ENCODE measurements at places on chromosomes 1 and 21.

DNA sequence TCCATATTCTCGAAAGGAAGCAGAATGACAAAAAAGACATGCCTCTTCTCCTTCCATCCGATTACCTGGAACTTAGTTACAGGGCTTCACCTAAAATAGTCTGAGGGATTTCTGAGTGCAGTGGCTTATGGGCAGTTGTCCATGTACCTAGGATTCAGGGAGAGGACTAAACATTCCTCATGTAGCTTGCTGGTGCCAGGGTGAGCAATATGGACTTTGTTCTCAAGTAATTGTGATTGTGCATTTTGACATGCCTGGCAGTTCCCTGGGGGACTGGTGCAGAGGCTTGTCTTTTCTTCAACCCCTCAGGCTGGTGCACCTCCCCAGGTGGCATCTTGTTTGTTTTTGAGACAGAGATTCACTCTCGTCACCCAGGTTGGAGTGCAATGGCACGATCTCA lies 6.1 kb upstream of the PSEN2 start:
- DNase-seq, result no peak

DNA sequence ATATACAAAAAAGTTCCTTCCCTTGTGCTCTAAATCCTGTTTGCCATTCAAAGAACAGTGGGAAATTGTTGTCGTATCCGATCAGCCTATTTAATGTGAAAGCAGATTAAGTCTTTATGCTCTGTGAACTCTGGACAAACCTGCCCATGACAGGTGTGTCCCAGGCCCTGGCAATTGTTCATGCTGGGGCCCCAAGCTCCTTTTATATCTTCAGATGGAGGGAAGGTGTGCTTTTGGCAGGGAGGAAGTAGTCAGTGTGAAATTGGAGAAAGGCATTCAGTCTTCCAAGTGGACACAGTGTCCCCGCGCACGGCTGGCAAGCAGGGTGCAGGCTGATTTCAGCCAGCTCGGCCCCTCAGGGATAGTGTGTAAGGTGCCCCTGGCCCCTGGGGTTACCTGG lies 135.1 kb upstream of the F3 start:
- no peak for DNase-seq

GRCh38 chr1:19405761-19406487 lies 79.4 kb downstream of the CAPZB start:
- no peak for DNase-seq

GRCh38 chr1:235887676-235888075 lies 21.0 kb upstream of the LYST start:
- no peak for DNase-seq

- no peak for DNase-seq
Measured at GRCh38 chr1:5551274-5551975, 440.8 kb downstream of the NPHP4 start.

DNA sequence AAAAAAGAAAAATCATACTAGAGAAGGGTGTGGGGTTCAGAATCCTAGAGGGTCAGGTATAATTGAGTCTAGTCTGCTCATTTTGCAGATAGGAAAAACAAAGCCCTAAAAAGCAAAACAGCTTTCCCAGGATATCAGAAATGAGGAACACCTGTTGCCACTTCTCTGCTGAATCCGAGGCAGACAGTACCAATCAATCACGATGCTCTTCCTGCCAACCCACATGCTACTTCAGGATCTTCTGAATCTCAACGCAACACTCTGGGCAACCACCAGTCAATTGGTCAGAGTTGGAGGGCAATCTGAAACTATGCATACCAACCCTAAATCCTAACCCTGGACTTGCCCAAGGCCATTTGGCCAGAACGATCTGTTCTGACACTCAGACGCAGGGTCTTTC lies 128.3 kb downstream of the EPHB2 start:
- DNase-seq, result no peak

GRCh38 chr1:18332576-18332975 lies 148.2 kb upstream of the KLHDC7A start:
- no peak for DNase-seq

DNA sequence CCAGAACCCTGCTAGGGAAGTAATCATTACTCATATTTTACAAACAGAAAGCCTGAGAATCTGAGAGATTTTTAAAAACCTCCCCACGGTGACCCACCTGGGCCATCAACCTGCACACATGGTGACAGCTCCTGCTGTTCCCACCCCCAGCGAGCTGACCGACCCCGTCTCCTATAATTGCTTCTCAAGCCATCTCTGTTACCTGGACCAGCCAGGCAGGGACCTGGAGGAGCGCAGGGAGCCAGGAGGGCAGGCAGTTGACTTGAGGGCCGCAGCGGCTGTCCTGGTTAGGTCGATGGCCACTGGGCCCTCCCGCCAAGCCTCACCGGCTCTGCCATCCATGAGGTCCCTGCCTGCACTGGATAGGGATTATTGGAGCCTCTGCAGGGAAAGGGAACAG lies 7.7 kb downstream of the TFF2 start:
- no peak for DNase-seq

DNA sequence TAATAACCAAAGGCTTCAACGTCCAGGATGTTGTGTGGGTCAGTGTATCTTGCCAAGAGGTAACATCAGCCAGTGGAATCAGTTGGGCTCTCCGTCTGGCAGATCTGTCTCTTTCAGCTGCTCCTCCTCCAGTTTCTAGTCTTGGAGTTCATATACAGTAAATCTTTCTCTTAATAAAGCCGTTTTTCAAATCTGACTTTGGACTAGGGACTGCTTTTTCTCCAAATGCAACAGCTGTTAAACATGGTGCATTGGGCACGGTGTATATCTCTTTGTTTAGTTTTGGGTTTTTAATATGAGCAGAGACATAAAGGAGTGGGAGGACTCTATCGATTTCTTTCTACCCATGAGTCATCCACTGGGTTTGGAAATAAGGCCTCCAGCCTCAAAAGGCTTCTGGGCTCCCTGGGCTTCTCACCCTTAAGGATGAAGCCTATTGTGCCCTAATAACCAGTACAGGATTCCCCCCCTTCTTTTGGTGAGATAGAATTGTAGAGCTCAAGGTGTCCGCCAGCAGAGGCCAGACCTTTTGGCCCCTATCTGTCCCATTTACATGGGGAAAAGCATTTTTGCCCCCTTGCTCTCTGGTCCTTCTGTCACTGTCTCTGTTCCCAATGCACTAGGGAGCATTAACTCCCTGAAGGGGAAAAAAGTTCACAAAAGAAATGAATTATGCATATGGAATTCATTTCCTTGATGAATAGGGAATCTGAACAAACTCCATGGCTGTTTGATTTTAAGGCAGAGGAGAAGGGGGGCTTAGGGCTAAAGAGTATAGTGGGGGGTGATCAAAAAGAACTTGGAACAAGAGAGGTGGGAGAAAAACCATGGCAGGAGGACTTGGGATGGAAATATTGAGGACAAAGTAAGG lies 86.0 kb downstream of the PBX1 start:
- DNase-seq, result no peak

DNA sequence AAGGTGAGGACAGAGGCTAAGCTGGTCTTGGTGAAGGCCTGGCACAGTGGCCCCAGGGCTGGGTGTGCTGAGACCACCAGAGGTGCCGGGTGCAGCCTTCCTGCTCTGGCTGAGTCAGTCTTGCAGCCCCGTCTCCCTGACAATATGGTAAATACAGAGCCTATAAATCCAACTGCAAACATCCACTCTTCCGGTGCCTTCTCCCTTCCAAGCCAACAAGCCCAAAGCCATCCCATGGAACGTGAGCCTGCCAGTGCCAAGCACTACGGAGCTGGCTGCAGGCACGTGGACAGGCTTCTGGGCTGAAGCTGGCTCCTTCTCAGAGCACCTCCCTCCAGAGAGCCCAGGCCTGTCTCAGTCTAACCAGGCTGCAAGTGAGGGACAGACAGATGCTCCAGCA lies 70.0 kb downstream of the TRABD2B start:
- DNase-seq, result no peak

GRCh38 chr1:68103884-68104554 lies 53.6 kb upstream of the DIRAS3 start:
- no peak for DNase-seq

GRCh38 chr1:6262555-6263420 lies 1.9 kb upstream of the GPR153 start:
- DNase-seq, result no peak

GRCh38 chr21:44365251-44365966 lies 12.0 kb downstream of the TRPM2 start:
- no peak for DNase-seq

GRCh38 chr21:45372732-45373355 lies 32.1 kb upstream of the COL18A1 start:
- DNase-seq, result no peak

- DNase-seq, result no peak
Measured at GRCh38 chr1:154626456-154627256, 18.7 kb upstream of the ADAR start.

GRCh38 chr1:221670081-221670480 lies 71.8 kb downstream of the DUSP10 start:
- no peak for DNase-seq

DNA sequence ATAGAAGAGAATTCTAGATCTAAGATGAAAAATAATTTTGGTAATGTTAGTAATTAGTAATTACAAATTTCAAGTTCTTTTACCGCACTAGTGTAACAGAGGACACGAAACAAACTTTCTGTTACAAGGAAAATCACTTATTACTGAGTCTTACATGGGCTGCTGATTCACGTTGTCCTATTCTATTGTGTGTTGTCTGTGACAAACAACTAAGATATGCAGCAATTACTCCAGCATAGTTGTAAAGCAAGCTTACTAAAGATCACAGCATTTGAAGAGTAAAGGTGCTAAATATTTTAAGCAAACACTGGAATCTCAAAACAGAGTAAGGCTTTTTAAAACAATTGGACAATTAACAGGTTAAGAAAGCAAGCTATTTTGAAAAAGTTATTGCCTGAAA lies 502.3 kb downstream of the KCNT2 start:
- DNase-seq, result no peak

DNA sequence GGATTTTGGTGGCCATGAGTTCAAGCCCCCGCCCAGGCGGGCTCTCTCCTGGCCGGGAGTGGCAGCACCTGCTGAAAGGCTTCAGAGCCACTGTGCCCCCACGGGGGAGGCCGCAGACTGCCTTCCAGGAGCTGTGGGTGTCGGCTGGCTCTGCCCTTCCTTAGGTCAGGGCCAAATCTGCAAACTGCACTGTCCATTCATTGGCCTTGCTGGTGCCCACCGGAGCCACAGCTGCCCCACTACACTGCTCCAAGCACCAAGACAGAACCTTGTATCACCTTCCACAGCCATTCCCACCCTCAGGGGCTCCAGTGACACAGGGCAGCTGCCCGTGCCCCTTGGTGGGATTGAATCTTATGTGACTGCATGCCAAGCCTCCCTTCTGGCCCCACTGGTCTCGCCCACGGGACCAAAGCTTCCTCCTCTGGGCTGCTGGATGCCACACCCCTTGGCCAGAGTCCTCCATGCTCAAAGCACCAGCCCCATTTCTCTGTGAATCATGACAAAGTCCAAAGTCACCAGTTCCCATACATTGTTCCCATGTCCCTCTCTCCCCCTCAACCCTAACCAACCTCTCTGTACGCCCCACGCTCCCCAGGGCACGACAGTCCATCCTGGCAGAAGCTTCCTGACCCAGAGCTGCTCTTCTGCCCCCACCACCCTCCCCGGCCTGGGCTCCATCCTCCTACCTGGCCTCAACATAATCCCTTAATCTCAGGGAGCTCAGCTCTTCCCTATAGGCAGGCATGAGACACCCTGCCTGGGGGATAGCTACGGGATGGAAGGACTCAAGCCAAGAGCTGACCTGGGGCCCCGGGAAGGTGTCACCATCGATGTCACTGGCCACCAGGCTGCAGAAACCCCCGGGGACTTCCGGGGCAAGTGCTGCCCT lies 20.9 kb upstream of the GPR153 start:
- DNase-seq, result no peak

- no peak for DNase-seq
Measured at GRCh38 chr1:155882235-155882634, 22.9 kb downstream of the SYT11 start.

DNA sequence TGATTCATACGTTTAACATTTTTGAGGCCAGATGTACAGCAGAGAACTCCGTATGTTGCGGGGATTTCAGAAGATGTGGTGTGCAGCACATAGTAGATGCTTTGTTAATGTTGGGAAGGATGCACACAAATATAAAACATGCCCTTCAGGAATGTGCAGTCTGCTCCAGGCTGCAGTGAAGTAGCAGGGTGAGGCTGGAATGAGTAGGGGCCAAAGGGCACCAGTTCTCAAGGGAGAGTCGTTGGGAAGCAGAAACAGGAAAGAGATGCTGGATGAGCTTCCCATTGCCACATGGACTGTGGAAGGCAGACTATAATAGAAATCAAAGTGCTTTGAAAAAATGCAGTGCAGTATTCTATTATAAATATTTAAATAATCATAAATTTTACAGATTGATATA lies 126.9 kb downstream of the NOS1AP start:
- DNase-seq, result no peak

DNA sequence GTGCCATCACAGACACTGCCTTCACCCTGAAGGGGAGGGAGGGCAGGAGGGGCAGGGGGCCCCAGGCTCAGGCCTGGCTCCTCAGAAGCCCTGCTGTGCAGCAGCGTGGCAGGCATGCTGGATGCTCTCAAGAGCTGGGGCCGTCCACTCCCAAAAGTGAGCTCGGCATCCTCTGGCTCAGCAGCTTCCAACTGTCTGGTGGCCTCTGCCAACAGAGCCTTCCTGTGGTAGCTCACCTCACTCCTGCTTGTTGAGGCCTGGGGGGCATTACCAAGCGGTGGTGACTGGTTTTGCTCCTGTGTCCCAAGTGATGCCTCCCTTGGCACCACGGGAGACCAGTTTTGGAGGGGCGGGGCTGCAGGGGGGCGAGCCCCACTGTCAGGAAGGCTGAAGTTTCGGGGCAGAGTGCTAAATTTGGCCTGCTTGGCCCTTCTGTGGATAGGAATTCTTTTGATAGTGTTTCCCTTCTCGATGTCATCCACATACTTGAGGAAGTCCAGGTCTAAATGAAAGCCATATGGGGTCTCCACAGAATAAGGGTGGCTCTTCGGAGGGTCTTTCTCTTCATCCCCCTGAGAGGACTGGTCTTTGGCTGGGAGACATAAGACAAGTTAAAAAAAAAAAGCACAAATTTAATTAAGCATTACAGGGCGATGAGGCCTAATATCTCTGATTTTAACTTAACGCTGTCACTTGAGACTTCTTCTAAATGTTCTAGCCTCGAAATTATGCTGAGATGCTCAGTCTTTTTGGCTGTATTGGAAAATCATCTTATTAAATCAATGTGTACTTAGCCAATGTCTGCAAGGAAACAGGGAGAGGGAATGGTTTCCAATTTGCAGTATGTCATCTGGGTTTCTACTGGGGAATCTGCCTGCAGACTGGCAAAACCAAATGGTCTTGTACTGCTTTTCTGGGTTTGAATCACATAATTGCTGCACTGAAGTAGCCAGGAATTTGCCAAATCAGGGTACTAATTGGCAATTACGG lies 44.4 kb downstream of the KANK4 start:
- no peak for DNase-seq

- DNase-seq, result no peak
Measured at GRCh38 chr1:40030528-40031135, 9.9 kb upstream of the CAP1 start.

All from left renal cortex interstitium (tissue), 4 donors.